ENCODE measurements at places on chromosomes 5 and 9. TPM values are rescaled to one million over a fixed set of nuclear protein-coding genes. Genes with fewer than 3 reads are reported as not detected.

GRCh38 chr5:93240228-93240834 is 340.7 kb downstream of the NR2F1-AS1 start:
- DNase-seq: no peak
- H3K36me3 ChIP-seq: no peaks in the 10 kb centered on the region
- H3K27ac ChIP-seq: no peak overlapping the region
- H3K27me3 ChIP-seq: no peaks in the 10 kb centered on the region
- no peaks in the 10 kb centered on the region for H3K4me1 ChIP-seq

DNA sequence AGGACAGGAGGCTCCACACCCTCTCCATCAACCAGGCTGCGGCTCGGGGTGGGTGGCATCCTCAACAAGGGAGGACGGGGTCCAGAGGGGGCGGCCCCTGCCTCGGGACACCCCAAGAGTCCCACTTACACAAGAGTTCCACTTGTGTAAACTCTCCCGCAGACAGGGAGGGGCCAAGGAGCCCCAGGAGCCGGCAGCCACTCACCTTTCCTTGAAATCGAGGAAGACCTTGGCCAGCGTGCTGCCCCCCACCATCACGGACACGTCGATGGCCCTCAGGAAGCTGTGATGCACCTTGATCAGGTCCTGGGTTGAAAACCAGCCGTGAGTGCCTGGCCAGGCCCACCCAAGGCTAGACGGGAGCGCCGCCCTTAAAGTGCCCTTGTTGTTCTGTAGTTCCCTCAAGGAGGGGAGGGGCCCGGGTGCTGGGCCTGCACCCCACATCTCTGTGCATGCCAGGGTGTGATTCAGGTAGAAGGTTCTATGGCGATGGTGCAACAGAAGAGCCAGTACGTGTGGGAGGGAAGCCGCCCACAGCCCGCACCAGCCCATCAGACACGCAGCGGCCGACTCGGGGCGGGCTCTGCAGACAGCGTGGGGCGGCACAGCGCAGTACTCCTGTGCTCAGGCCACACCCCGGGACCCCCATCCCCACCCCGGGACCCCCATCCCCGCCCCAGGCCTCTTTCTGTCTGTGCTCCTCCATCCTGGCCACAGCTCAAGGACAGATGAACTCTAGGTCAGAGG is 67.9 kb upstream of the SARDH start:
- no peak for DNase-seq
- H3K27me3 ChIP-seq: no peaks in the 10 kb centered on the region
- no peak overlapping the region for H3K4me3 ChIP-seq
- no peaks in the 10 kb centered on the region for H3K4me1 ChIP-seq
- H3K27ac ChIP-seq: no peak overlapping the region

GRCh38 chr5:11483630-11484029 is 420.6 kb downstream of the CTNND2 start:
- DNase-seq: no peak
- H3K4me3 ChIP-seq: no peak overlapping the region
- H3K4me1 ChIP-seq: no peaks in the 10 kb centered on the region
- no peak overlapping the region for H3K27ac ChIP-seq
- no peaks in the 10 kb centered on the region for H3K36me3 ChIP-seq

DNA sequence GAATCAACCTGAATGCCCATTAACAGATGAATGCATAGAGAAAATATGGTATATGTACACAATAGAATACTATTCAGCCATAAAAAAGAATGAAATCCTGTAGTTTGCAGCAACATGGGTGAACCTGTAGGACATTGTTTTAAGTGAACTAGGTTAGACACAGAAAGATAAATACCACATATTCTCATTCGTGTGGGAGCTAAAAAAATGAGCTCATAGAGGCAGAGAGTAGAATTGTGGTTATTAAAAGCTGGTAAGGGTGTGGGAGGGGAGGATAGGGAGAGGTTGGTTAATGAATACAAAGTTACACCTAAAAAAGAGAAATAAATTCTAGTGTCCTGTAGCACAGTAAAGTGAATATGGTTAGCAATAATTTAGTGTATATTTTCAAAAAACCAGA is 23.5 kb downstream of the PTTG1 start:
- H3K27me3 ChIP-seq: no peaks in the 10 kb centered on the region
- DNase-seq: no peak
- no peak overlapping the region for H3K27ac ChIP-seq
- peaks cover 30% of the 10 kb centered on the region for H3K4me1 ChIP-seq
- H3K4me3 ChIP-seq: no peak overlapping the region

DNA sequence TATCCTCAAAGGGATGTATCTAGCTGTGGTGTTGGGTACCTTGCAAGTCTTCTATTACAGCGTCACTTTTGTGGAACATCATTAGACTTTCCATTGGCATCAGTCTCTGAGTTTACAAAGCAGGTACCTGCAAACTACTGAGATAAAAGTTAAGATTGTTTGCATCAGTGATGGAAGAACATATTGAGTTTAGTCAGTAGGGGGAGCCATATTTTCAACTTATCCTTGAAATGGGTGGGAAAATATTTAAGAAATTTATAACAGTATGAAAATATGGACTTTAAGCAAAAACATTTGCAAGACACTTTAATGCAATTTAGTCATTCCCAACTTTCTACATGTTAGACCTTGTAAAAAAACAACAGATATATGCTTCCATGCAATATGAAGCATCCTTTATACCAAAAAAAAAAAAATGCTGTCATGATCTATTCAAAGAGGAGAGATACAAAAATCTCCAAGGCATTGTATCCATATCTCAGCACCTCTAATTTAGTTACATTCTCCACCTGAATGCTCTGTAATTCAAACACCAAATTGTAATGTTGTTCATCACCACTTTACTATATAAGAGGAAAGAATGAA is 98.6 kb upstream of the ADAMTS19 start:
- no peak for DNase-seq
- H3K36me3 ChIP-seq: peaks cover 2% of the 10 kb centered on the region
- H3K4me1 ChIP-seq: no peaks in the 10 kb centered on the region
- H3K27me3 ChIP-seq: no peaks in the 10 kb centered on the region

DNA sequence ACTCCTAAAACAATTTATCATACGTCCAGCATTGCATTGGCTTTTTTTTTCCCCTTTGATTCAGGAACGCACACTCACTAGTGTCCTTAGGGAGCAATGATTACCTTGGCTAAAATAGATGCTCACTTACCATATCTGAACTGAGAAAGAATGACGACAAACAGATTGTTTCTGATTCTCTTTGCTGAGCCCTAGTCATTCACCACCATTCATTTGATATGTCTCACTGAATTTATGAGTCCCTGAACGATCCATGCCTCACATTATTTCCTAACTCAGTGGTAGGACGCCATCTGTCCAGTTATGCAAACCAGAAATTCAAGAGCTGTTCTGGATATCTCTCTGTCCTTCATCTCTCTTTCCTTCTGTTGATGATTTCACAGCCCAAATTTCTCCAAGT is 39.3 kb upstream of the DAB2 start:
- DNase-seq: no peak
- H3K27ac ChIP-seq: no peak overlapping the region
- H3K4me1 ChIP-seq: no peaks in the 10 kb centered on the region
- no peak overlapping the region for H3K4me3 ChIP-seq
- no peaks in the 10 kb centered on the region for H3K36me3 ChIP-seq
- H3K27me3 ChIP-seq: peaks cover 10% of the 10 kb centered on the region

GRCh38 chr5:172736508-172737135 is 34.4 kb downstream of the DUSP1 start:
- no peaks in the 10 kb centered on the region for H3K36me3 ChIP-seq
- H3K4me1 ChIP-seq: no peaks in the 10 kb centered on the region
- DNase-seq: no peak
- H3K4me3 ChIP-seq: no peak overlapping the region
- no peaks in the 10 kb centered on the region for H3K27me3 ChIP-seq
- H3K27ac ChIP-seq: no peak overlapping the region

- no peak for DNase-seq
- H3K4me3 ChIP-seq: no peak overlapping the region
- H3K27ac ChIP-seq: no peak overlapping the region
- no peaks in the 10 kb centered on the region for H3K36me3 ChIP-seq
- H3K27me3 ChIP-seq: no peaks in the 10 kb centered on the region
Measured at GRCh38 chr5:60036192-60036938, 142.8 kb upstream of the PDE4D start.

ANKRD20A1 gene
- total RNA-seq: 1.2 TPM
